ENCODE measurements at places on chromosomes 5 and 9.

DNA sequence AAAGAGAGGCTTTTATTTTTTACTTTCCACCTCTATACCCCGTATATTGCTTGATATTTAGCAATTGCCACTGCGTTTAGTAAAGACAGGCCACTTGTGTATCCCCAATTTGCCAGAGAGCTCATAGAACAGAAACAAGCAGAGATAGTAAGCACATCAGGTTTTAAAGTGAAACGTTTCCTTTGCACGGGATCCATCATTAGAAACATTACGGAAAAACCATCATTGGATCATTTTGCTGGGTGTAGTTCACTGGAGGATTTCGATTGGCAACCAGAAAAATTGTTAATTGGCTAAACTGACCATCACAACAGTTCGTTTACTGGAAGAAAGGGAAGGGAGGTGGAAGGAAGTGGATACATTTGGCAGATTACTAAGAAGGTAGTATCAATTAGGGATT lies 149.4 kb upstream of the STK32A start:
- no peak for DNase-seq

GRCh38 chr9:28293369-28294090 lies 720.2 kb upstream of the C9orf72 start:
- no peak for DNase-seq

- DNase-seq, result no peak
These were observed 56.9 kb upstream of the VCAN start for GRCh38 chr5:83414601-83415000.

GRCh38 chr9:113614843-113615648 lies 151.5 kb downstream of the RGS3 start:
- DNase-seq, result no peak

- DNase-seq, result no peak
These were observed 252.5 kb downstream of the SLIT3 start for GRCh38 chr5:169048181-169049125.

- DNase-seq, result no peak
These were observed 2.7 kb downstream of the DAB2 start for GRCh38 chr5:39422036-39422606.

GRCh38 chr9:126606483-126606870 lies 7.3 kb upstream of the LMX1B start:
- no peak for DNase-seq

DNA sequence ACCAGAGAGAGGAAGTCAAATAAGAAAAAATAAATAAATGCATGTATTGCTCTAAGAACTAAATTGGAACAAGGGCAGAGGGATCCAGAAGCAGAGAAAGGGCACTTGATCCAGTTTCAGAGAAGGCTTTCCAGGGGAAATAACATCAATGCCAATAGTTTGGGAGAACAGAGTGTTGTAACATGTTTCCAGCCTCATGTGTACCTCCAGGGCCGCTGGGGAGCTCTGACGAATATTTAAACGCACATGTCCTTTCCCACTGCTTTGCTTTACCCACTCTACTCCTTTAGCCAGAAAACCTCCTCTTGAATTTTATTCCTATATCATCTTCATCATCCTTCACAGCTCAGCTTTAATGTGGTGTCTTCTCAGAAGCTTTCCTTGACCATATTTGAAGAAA lies 233.7 kb downstream of the ENC1 start:
- DNase-seq, result no peak

- DNase-seq, result no peak
These were observed 104.4 kb upstream of the FCN2 start for GRCh38 chr9:134776080-134776796.

DNA sequence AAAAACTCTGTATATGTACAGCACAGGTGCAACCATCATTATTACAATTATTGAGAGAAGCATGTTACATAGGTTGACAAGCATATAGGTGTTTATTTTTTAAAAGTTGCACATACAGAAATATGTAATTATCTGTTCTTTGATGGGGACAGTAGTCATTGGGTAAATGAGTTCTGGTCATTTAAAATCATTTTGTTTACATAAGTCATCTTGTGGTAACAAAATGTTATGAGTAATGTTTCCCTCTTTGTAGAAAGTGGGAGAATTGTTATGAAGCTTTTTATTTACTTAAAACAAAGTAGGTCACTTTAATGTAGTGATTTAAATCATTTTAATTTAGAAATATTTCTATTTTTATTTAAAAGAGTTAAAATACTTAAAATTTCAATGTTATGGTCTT lies 33.8 kb upstream of the FBXL17 start:
- no peak for DNase-seq

DNA sequence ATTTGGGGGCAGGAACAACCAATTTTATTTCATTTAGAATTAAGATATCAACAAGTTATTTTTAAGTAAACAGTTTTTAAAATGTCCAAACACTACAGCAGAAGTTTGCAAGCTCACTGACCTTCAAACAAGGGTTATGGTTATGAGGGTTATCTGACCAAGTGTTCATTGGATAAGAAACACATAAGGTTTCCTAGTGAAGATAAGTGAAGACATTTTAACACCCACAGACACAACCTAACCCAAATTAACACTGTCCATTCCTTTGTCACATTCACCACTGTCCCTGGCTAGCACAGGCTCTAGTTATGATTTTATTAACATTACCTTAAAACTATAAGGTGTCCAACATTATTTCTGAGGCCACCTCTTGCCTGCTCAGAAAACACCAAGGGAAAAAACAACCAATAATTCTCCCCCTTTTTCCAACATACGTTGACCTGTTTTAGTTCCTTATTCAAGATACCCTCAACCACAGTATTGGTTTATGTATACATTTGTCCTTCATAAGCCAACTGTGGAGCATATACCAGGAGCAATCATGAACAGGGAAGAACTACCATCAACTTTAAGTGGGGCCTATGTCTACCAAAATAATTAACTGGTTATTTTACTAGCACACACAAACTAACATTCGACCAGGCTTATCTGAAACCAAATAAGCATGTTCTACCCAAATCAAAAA lies 4.0 kb downstream of the ETF1 start:
- no peak for DNase-seq

DNA sequence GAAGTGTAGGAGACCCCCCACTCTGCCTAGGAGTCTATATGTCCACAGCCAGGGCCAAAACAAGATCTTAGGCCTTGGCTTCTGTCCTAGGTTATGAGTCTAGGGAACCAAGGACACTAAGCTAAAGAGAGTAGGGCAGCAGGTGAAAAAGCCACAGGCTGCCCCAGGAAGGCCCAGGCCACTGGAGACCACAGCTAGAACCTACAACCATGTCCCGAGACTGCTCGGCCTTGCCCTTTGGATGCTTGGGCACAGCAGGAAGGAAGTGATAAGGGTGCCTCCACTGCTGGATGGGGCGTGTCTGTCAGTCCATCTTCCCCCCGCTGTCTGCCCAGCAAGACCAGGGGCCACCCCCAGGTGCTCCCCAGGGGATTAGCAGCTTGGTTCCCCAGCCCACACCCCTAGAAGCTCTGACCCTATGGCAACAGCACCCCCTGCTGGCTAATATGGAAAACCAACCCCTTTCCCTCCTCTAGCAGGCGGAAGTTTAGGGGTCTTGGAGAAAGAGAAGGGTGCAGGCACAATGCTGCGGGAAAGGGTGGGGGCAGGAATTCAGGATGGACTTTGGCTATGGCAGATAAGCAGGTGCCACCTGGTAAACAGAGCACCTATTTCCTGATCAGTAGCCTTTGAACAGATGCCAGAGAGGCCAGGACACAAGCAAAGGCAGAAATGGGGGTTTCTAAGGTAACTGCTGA lies 10.5 kb upstream of the IRF1 start:
- DNase-seq, result no peak

GRCh38 chr9:35574578-35575122 lies 30.4 kb upstream of the TESK1 start:
- DNase-seq, result no peak

GRCh38 chr5:83509540-83509939 lies 38.0 kb downstream of the VCAN start:
- DNase-seq, result no peak

- DNase-seq, result no peak
These were observed 101.9 kb downstream of the MTRR start for GRCh38 chr5:7970816-7971215.

GRCh38 chr9:121194730-121195129 lies 6.9 kb downstream of the RAB14 start:
- DNase-seq, result no peak

GRCh38 chr5:976849-977751 lies 31.5 kb upstream of the NKD2 start:
- DNase-seq, result no peak

GRCh38 chr9:76453785-76454184 lies 5.2 kb upstream of the GCNT1 start:
- DNase-seq, result no peak

GRCh38 chr5:72537166-72537565 lies 30.0 kb upstream of the ZNF366 start:
- no peak for DNase-seq

GRCh38 chr5:148791696-148792095 lies 34.7 kb upstream of the ADRB2 start:
- DNase-seq, result no peak

DNA sequence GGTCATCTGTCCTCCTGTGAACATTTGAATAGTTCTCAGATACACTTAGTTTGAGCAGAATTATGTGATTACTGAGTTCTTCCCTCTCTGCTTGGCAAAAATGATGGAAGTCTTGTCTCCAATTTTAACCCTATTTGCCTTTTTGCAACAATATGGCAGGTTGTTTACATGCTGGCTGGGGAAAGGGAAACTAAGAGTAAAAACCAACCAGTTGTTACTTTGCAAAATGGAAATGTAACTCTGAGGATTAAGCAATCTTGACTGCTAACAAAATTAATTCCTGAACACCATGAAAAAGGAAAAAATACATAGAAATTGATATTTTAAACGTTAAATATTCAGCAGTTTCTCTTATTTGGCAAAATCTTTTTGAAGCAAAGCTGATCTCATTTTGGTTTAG lies 11.1 kb downstream of the SIT1 start:
- no peak for DNase-seq

DNA sequence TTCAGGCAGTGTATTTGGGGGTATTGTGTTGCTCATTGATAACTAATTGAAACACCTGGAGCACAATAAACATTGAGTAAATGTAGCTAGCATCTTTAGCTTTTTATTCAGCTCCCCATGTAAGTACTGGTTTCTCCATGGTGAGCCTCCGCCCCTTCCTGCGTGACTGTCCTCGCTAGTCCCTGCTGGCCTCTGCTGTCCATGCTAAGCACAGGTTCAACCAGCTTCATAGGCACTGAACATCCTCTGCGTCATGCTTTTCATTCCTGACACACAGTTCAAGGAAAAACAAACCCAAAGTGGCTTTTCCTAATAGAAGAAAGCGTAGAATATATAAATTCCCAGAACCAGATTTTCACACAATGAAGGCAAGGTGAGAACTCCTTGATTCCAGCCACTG lies 27.3 kb upstream of the DAP start:
- no peak for DNase-seq

- DNase-seq, result no peak
These were observed 170.0 kb downstream of the EBF1 start for GRCh38 chr5:158929552-158930218.
